Activated T-cell treated with anti-CD3 and anti-CD28 coated beads for 1 hour (primary cell): ENCODE measurements at places on chromosomes 4 and X.

DNA sequence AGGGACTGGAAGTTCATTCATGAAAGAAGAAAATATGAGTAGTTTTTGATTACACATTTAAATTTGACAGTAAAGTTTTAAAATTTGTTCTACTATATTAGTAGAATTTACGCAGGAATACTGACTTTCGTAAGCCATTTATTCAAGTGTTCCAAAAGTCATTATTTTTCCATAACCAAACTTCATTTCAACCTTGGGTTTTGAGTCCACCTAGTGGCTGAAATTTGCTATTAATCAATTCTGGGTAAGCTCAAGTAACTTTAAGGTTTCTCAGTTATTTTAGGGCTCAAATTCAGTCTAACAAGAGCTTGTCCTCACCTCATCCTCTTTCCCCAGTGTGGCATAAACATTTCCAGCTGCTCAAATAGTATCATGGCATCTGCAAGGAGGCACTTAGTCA is 175.4 kb downstream of the SH3BGRL start:
- DNase-seq: no peak

GRCh38 chr4:75643651-75644050 is 13.3 kb upstream of the CDKL2 start:
- DNase-seq: no peak

DNA sequence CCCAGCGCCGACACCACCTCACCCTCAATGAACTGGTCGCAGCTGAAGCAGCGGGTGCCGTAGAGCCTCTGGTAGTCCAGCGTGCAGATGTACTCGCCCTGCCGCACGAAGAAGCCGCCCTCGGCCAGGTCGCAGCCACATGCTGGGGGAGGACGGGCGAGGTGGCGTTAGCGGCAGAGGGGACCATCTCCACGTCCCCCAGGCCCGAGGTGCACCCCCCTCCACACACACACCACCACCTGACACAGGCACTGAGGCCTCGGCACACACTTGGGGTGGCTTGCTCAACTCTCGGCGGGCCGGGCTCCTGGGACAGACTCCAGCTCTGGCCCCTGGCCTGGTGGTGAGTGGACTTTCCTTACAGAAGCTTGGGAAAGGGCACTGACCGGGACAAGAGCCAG is 61.5 kb downstream of the ABLIM2 start:
- DNase-seq: no peak

DNA sequence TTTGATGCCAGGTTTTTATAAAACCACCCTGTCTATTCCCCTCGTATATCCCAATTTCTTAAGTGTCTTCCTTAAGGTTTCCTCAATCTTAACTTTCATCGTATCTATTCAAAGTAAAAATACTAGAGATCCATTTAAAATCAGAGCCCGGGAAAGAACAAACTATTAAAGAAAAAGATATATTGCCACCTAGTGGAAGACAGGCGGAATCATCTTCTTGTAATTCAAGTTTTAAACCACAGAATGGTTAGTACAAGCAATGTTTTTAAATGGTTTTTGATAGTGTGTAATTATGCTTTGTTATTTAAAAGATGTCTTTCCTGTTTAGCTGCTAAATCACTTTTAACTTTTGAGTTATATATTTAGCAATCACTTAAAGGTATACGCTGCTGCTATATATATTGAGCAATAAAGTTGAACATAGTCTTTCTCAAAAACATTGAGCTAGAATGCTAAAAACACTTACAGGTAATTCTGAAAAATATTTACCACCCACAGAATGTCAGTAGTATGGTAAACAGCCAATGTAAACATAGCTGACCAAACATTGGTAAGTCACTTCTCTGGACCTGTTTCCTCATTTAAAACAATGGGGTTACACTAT is 18.2 kb downstream of the PRDM8 start:
- DNase-seq: no peak

GRCh38 chr4:24933684-24934275 is 20.9 kb upstream of the CCDC149 start:
- no peak for DNase-seq

DNA sequence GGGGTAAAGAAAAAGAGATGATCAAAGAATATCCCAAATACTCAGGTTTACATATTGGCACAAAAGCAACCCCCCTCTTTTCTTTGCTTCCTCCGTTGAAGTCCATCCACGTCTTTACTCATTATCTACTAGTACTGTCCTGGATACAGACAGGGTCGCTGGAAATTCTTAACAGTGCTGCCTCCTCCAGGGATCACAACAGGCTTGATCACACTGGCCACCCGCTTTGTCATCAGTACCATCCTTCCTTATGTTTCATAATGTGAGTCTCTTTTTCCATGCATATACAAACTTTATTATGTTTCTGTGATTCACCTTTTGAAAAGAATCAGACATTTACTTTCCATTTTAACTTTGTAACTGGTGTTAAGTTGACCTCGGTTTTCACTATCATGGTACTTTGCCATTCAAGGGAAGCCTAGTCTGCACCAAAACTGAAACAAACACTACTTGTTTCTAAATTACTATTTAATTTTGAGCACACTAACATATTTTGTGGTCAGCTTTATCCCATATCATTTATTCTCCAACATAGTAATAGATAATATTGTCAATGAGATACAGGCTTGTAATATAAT is 387.5 kb upstream of the PPP1R2C start:
- no peak for DNase-seq

DNA sequence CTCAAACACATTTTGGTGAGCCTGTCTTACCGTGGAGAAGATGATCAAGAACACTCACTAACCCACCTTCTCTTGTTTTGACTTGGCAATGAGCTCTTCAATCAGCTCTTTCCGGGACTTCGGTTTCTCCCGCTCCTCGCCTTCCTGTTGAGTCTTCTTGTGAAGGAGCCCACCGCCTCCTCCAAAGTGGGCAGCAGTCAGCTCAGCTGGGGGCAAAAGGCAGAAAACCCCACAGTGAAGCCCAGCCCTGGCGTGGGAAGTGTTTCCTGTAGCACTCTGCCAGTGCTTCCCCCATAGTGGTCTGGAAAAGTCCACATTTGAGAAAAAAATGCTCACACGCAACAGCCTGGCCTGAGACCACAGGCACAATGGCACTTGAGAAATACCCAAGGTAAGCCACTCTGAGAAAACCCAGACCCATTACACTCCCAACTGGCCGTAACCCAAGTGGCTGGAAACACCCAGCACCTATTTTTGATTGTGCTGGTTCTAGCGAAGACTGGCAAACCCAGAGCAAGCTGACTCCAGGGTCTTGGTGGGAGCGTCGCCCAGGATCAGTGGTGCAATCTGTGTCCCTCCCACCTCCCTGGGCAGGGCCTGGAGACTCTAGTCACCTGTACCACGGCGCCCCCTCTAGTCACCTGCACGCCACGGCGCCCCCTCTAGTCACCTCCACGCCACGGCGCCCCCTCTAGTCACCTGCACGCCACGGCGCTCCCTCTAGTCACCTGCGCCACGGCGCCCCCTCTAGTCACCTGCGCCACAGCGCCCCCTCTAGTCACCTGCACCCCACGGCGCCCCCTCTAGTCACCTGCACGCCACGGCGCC is 8.6 kb downstream of the NOP14 start:
- no peak for DNase-seq

DNA sequence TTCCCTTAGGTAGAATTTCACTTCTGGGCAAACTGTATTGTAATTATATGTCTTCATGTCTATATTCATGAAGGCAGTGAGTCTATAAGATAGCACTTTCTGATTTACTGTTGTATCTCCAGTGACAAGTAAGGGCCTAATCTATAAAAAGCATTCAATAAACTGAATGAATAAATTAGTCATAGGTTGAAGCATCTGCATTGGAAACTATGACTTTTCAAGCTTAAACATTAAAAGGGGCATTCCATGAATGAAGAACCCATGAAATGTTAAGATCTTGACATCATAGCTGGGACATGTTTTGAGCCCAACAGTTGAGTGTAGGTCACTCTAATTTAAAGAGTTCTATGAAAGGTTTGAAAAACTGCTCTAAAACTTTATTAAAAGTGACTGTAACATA is 159.3 kb upstream of the LCORL start:
- no peak for DNase-seq

- no peak for DNase-seq
These were observed 49.7 kb upstream of the DDIT4L start for GRCh38 chr4:100240008-100240407.

DNA sequence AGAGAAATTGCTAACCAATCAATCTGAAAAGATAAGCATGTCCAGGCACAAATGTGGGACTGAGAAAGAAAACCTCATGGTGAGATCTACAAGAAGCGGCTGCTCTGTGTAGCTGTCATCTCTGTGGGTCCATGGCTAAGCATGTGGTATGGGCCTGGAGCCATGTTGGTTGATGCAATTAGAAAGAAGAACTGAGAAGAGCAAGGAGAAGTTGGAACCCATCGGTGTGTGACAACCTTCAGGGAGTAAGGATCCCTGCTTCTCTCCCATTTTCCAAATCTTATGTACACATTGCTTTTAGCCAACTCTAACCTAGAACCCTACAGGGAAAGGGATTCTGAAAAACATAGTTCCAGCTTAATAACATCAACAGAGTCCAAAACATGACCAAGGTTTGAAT is 890.2 kb downstream of the FSTL5 start:
- no peak for DNase-seq

GRCh38 chr4:1056671-1057402 is 45.4 kb downstream of the FGFRL1 start:
- no peak for DNase-seq

GRCh38 chr4:53116954-53117353 is 248.9 kb downstream of the SCFD2 start:
- DNase-seq: no peak

GRCh38 chr4:65635051-65635821 is 35.1 kb downstream of the EPHA5 start:
- no peak for DNase-seq

DNA sequence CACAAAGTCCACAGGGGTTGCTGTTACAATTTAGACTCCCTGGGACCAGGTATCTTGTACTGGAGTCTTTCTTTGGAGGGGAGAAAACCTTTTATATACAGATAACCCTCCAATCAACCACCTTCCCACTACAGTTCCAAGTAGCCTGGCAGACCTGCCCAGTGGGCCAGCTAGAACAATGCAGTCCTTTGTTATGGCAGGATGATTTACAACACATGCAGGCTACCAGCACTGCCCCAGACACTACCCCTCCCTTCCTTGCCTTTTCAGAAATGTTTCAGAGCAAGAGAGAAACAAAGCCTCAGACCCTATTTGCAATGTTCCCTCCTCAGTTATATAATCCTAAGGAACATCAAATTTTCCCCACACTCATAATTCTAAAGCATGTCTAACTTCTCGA is 11.1 kb downstream of the RASL11B start:
- DNase-seq: no peak

GRCh38 chrX:153970357-153971123 is 1.1 kb downstream of the HCFC1 start:
- DNase-seq: no peak

DNA sequence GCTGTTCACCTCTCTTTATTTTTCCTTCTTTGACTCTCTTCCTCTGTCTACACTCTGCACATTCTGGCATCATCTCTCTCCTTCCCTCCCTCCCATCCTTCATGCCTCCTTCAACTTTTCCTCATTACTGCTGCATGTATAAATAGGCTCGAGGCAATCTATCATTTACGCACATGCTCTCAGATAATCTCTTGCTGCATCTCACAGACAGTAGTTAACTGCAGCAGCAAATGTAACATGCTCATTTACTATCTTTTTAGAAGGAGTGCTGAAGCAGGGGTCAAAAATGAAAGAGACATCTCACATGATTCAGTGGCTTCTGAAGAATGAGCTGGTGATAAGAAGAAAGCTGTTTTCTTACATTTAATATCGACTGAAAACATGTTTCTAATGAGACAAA is 127.7 kb downstream of the RASL11B start:
- DNase-seq: no peak

DNA sequence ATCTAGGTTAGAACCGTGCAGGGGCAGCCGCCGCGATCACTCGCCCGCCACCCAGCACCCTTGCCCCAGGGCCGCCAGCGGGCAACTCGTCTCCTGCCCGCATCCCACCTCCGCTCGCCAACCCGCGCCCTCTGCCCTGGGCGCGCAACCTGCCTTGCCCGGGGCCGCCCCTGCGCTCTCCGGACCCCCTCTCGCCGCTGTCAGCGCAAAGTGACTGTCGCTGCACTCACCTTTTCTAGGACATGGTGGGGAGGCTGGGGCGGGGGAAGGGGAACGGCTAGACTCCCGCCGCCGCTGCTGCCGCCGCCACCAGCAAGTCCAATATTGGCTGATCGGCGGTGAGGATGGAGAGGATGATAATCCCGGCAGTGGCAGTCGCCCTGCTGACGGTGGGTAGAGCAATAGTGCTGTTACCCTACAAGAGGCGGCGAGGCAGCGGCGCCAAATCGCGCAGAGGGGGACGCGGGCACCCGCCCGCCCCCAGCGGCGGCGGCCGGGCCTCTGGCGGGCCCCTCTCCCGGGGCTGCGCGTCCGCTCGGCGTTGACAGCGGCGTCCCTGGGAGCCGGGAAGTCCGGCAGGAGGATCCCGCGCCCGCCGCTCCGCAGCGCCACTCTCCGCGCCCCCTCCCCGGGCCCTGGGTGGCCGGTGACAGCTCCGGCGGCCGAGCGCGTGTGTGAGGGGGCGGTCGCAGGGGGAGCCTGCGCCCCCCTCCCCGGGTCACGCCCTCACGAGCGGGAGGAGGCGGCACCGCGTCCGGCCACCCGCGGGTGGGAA is 2.3 kb upstream of the NR3C2 start:
- peak; percentile 29 for DNase-seq
